Cortex of kidney (tissue), 1 donor: ENCODE measurements at places on chromosomes 11 and 22.

DNA sequence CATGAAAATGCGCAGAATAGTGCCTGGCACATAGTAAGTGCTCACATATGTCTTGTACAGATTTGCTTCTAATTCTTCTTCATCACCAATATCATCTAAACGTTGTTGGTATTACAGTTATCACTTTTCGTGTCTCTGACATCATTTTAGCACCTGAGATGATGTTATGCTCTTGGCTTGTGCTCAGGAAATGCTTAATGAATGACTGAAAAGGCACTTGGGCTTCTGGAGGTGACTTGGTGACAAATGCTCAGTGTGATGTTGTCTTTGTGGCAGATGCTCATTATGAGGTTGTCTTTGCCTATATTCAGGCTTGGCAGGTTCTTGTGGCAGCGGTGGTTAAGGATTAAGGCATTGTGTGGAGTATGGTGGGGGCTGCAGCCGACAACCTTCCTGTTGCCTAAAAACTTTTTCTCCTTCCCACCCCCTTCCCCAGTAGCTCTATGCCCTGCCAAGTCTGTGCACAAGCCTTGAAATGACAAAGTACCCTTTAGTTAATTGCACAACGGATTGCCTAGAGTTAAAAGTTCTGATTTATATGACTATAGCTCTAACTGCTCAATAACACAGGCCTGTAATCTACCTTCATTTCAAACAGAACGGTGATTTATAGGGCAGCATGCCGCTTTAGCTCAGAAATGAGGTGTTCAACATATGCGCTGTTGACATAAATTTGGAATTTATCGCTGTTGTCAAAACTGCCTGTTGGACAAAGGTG, 82.5 kb downstream of the ZBTB16 start:
- no peak for DNase-seq

GRCh38 chr22:23306438-23306921, 126.2 kb downstream of the BCR start:
- no peak for DNase-seq

GRCh38 chr11:61707574-61707973, 27.4 kb downstream of the DAGLA start:
- DNase-seq: no peak

GRCh38 chr22:25382762-25383161, 163.3 kb downstream of the CRYBB2 start:
- DNase-seq: no peak

DNA sequence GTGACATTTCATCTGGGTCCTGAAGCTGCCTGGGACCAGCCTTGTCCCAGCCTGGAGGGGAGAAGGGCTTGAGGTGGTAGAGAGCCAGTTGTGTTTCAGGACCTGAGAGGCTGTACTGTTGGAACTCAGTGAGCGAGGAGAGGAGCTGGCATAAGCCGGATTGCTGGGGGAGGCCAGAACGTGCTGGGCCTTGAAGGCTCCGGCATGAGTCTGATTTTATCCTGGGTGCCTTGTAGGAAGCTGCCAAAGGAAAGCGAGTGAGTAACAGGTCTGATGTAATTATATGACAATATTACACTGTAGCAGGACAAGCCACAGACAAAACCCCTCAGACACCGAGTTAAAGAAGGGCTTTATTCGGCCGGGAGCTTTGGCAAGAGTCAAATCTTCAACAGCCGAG, 17.2 kb downstream of the AP2A2 start:
- DNase-seq: no peak

DNA sequence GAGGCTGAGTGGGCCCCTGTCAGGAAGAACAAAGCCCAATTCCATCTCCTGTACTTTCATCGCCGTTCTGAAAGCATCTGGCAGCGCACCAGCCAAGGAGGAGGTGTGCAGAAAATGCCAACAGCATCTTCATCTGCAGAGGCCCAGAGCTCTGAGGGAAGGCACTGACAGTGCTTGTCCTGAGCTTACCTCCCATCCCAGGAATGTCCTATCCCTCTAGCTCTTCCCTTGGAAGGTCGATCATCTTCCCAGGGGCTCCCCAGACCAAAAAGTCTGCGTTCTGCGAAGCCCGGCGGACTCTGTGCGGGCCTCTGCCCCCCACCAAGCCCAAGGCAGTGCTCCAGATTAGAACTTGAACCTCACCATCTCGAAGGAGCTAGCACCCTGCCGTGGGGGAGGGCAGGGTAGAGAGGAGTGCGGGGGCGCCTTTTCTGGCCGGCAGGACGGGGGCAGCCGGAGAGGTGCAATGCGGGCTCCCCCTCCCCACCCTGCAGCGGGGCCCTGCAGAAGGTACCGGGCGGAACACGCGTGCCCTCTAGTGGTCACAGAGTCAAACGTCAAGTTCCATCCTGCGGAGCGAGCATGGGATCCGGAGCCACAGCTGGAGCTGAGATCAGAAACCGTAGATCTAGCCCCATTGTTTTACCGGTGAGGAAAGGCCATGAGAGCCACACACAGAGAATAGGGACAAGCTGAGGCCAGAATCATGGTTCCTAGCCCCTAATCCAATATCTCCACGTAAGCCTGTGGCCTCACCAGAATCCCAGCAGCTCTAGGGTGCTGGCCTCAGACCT, 5.0 kb downstream of the SCN2B start:
- DNase-seq: no peak

DNA sequence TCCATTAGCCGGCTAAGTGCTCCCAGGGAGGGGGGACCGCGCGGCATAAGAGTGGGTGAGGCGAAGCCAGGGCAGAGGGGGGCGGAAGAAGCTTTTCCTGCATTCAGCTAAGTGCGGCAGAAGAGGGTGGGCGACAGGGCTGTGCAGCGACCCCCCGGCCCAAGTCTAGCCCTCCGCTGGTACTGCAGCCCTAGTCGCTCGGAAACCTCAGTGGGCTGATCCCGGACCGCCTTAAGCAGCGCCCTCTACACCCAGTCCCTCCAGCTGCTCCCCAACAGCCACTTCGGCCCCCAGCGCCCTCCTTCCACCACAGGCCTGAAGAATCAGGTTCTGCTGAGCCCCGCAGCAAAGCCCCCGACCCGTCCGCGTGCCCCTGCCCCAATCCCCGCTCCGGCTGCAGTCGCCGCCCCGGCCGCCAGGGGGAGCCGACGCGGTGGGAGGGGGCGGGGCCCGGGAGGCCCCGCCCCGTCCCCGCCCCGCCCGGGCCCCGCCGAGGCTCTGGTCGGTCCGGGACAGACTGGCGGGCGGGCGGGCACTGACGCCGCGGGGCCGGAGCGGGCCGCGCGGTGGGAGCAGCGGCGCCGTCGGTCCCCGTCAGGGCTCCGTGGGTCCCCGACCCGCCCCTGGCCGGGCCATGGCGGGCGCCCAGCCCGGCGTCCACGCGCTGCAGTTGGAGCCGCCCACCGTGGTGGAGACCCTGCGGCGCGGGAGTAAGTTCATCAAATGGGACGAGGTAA, at the start of gene PLCB3:
TSS of gene PLCB3 (plus strand) at position 515 of the 737 bp plus-strand sequence. CDS start at position 635, 120 bp downstream.
- no peak for DNase-seq

DNA sequence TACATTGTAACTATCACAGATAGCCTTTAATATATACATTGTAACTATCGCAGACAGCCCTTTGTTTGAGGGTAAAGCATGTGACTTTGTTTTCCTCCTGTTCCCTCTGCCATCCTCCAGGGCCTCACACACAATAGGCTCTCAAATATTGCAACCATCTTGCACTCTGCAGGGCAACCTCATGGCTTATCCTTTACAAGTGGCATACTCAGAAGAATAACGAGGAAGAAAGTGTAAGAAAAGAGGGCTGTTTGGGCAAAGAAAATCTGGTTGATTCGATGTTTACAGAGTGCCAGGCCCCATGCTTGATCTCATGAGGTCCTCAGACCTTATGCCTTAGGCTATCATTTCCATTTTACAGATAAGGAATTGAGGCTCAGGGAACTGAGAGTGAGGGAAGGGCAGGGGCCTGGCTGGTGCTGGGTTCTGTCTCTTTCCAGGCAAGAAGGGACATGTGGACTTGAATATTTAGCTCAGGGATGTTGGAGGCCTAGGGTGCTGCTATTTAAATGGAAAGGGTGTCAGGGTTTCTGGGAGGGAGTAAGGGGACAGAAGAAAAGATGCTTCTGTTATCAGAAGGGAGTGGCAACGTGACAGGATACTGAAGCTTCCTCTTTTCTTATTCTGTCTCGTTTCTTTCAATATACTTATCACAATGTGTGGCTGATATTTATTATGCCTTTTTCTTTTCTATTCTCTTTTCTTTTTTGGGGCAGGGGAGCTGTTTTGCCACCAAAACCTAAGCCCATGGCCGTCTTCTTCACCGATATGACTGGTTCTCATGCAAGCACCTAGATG, 1.1 kb upstream of the SAMM50 start:
- no peak for DNase-seq

- no peak for DNase-seq
These were observed 12.8 kb upstream of the CHRM1 start for GRCh38 chr11:62933750-62934495.

DNA sequence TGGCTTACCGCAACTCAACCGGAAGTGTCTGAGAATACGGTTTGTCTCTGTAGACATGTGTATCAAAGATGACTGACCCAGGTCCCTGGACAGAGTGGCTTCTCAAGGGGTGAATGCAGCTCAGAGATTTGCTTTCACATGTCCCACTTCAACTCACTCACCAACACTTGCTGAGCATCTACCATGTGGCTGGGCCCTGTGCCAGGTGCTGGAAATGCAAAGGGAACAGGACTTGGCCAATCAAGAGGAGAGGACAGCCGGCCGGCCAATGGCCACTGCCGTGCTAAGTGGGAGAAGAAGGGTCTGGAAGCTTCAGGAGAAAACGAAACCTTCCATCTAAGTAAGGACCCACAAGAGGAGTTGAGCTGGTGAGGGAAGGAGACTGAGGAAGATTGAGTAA, 151.3 kb downstream of the CEP164 start:
- DNase-seq: no peak

GRCh38 chr11:11142430-11142829, 210.6 kb downstream of the CSNK2A3 start:
- no peak for DNase-seq

- DNase-seq: no peak
These were observed 2.9 kb upstream of the TMEM9B start for GRCh38 chr11:8967184-8967583.

DNA sequence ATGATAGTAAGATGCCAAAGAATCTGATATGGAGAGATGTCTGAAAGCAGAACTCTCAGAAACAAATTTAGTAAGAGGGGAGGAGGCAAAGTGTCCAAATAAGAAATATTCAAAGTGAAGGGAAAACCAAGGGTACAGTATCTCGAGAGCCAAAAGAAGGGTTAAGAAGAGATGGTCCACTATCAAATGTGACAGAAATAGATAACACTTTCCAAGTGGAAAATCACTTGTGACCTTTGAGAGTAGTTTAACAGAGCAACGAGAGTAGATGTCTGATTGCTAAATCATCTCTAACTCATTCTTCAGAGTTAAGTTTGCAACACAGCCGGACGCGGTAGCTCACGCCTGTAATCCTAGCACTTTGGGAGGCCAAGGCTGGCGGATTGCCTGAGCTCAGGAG, 4.3 kb upstream of the BUD13 start:
- DNase-seq: no peak

DNA sequence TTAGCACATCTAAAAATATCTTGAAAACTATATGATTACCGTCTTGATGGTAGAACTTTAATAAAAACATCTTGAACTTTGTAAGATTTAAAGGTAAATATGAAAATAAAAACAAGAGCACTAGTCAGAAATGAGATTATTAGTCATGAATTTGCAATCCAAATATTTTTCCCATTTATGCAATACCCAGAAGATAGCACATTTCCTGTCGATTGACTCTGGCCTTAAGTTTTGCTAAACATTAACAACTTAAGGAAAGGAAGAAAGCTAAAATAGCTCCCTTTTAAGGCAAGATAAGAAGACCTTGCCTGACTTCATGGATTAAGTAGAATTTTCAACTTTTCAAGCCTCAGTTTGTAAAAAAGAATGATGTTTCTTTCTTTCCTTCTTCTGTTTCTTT, 1374.7 kb upstream of the RAG2 start:
- DNase-seq: no peak

- DNase-seq: no peak
These were observed 2.7 kb upstream of the CBX6 start for GRCh38 chr22:38874529-38875222.

- no peak for DNase-seq
These were observed 538.1 kb downstream of the SOX6 start for GRCh38 chr11:15818132-15818842.

- DNase-seq: no peak
These were observed 6.8 kb upstream of the CCDC188 start for GRCh38 chr22:20157430-20158183.

- DNase-seq: no peak
These were observed 11.9 kb downstream of the TTLL12 start for GRCh38 chr22:43174941-43175531.

DNA sequence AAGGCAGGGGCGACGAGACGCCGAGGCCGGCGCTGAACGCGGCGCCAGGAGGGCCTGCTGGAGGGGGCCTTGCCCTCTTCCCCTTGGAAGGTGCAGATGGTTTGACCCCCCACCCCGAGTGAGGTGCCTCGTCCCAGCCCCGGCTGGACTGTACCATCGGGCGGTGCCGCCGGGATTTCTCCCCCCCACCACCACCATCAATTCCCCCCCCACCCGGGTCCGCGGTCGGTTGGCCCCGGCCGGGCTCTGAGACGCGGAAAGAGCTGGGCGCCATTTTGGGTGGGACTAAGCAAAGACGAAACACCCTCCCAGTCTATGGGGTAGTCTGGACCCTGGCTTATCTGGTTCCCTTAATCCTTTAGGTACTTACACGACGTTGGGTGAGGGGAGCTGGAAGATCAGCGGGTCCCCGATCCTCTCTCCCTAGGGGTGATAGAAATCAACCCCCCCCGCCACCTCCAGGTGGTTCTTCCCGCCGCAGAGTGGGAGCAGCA, at the start of gene PRDM10:
TSS of gene PRDM10 (minus strand) at position 484 of the 494 bp plus-strand sequence. CDS start 41,871 bp downstream, outside the sequence.
- DNase-seq: no peak
